NAMALWA (cell line): ENCODE measurements at places on chromosomes 13 and 19.

GRCh38 chr13:30799356-30799824 is 64.0 kb downstream of the ALOX5AP start:
- DNase-seq, result no peak

- DNase-seq, result no peak
Measured at GRCh38 chr13:21001471-21001870, 59.9 kb downstream of the LATS2 start.

DNA sequence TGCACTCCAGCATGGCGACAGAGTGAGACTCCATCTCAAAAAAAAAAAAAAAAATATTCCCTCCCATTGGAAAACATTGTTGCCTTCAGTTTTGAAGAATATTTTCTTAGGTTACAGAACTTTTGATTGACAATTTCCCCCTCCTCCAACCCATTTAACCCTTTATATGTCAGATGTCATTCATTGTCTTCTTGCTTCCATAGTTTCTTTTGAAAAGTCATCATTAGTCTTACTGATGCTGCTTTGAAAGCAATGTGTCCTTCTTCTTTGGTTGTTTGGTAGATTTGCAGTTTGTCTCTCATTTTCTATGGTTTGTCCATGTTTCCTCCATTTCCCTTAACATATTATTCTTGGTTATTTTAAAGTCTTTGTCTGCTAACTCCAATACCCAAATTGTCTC is 25.4 kb downstream of the ZNF558 start:
- no peak for DNase-seq

- no peak for DNase-seq
Measured at GRCh38 chr19:51025809-51026553, 435 bp downstream of the KLK11 start.

DNA sequence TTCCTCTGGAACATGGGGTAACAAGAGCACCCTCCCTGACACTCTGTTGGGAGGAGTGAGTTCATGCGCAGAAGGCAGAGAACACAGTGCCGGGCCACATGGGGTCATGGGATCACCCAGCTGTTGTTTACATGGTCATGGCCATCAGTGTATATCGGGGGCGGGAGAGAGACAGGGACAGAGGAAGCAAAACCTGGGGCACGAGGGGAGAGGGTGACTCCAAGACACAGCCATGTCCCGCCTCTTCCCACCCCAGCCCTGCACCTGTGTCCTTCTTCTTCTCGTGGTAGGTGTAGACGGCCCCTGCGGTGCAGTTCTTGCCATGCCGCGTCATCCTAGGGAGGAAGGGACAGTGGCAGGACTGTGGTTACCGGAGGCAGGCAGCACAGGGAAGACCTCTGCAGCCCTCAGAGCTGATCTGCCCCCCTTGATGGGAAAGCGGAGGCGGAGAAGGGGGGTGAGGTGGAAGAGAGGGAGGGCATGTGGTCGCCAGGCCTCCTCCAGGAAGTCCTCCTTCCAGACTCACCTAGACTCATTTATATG is 19.9 kb downstream of the NOSIP start:
- no peak for DNase-seq

DNA sequence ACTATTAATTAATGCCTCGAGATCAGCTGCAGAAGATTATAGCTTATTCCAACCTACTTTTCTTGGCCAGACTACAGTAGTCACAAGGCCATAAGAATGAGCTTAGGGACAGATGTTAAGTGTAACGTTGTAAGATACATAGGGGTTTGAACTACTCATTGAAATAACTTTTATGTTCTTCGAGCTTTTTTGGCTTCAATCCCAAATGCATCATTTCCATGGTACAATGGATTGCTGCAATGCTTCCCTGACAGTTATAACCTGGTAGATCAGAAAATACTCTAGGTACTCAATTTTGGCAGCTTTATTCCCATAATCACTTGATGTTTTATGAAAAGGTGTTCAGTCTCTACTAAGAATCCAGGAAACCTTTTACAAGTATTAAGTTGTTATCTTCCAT is 2216.7 kb upstream of the PCDH20 start:
- no peak for DNase-seq

DNA sequence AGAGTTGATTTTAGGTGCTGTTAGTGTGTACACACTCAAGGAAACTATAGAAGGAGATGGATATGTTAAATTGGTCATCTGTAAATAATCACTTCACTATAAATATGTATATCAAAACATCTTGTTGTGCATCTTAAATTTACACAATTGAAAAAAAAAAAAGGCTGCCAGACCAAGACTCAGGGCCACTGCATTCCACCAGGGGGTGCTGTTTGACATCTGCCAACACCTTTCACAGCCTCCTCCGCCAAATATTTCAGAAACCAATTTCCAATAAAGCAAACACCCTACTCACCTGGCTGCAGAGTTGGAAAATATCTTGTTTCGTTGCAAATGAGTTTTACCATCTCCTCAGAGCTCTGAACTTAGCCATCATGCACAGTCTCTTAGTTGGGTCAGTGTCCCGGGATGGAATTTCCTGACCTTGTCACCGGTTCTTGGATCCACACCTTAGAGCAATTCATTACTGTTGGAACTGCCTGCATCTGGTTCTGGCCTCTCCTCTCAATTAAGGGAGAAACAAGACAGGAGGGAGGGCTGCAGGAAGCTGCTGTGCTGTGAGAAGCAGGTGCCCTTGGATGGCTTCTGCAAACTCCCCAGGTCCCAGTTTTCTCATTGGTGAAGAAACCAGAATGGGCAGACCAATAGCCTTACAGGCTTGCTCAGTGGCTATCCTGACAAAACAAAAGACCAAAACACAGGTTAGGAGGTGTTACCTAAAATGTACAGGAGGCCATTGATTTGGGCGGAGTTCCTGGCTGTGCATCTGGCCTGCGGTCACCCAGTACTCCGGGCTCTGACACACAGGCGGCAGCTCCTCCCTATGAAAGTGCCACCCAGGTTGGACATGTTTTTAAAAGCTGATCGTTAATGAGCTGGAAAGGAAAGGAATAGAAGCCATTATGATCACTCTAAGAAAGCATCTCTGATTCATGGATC is 746.6 kb downstream of the UQCRFS1 start:
- DNase-seq, result peak; percentile 82

GRCh38 chr19:17234911-17235299 is 8.9 kb downstream of the OCEL1 start:
- peak; percentile 66 for DNase-seq

- DNase-seq, result no peak
Measured at GRCh38 chr13:112747256-112747655, 57.4 kb downstream of the ATP11A start.

- peak; percentile 95 for DNase-seq
Measured at GRCh38 chr13:113584205-113584869, at the start of gene TFDP1. Gene TFDP1, plus strand, starts transcription at chr13:113584753. Its CDS starts 1,085 bp downstream, at chr13:113585838.

DNA sequence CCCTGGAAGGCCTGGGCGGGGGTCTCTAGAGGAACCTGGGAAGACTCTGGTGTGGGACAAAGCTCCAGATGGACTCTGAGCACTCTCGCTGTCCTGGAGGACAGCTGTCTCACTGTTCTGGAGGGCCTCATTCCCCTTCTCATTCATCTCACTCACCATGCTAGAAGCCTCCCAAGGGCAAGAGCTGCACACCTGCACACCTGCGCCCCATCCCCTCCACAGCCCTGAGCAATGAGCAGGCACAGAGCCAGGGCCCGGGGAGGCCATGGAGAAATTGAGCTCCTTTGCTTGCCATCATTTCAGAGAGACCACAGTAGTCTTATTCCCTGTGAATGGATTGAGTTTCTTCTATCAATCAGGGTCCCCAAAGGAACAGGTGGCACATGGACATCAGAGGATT is 1168.5 kb downstream of the UQCRFS1 start:
- DNase-seq, result no peak

DNA sequence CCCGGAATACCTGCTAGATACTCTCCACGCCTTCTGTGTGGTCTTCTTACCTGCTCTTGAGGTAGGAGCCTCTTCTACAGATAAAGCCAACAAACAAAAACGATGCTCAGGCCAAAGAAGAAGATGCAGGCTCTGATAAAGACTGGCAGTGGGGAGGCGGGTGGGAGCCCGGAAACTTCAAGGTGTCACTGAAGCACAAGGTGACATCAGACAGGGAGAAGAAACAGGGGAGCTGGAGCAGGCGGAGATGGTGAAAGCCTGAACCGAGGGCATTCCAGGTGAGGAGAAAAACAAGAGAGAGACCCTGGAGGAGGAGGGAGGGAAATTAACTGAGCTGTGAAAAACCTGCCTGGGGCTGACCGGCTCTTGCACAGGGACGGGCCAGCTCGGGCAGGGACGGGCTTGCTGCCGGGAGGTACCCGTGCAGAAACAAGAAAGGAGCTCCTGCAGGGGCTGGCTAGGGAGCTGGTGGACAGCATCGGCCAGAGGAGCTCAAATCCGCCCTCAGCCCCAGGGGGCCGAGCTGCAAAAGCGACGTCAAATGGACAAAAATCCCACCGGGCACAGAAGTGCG is 19.0 kb downstream of the GNG7 start:
- DNase-seq, result no peak

GRCh38 chr13:76813000-76813691 is 73.1 kb downstream of the KCTD12 start:
- DNase-seq, result no peak

DNA sequence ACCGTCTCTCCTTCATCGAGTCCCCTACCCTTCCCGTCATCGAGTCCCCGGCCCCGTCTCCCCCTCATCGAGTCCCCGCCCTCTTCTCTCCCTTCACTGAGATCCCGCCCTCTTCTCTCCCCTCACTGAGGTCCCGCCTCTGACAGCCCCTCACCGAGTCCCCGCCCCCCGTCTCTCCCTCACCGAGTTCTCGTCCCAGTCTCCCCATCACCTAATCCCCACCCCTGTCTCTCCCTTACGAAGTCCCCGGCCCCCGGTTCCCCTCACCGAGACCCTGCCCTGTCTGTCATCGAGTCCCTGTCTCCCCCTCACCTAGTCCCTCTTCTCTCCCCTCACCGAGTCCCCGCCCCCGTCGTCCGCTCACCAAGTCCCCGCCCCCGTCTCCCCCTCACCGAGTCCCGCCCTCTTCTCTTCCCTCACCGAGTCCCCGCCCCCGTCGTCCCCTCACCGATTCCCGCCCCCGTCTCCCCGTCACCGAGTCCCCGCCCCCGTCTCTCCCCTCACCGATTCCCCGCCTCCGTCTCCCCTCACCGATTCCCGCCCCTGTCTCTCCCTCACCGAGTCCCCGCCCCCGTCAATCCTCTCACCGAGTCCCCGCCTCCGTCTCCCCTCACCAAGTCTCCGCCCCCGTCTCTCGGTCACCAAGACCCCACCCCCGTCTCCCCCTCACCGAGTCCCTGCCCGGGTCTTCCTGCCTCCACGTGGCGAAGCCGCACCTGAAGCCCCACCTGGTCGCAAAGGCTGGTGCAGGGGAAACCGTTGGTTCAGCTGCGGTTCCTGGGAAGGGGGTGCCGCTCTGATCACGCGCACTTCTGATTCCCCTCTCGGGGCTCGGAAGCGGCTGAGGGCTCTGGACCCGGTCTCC is 23.9 kb upstream of the ZNF846 start:
- DNase-seq, result peak; percentile 91

GRCh38 chr13:98429081-98429480 is 147.8 kb downstream of the STK24 start:
- no peak for DNase-seq

- DNase-seq, result no peak
Measured at GRCh38 chr13:42575938-42576337, 2.0 kb downstream of the TNFSF11 start.

DNA sequence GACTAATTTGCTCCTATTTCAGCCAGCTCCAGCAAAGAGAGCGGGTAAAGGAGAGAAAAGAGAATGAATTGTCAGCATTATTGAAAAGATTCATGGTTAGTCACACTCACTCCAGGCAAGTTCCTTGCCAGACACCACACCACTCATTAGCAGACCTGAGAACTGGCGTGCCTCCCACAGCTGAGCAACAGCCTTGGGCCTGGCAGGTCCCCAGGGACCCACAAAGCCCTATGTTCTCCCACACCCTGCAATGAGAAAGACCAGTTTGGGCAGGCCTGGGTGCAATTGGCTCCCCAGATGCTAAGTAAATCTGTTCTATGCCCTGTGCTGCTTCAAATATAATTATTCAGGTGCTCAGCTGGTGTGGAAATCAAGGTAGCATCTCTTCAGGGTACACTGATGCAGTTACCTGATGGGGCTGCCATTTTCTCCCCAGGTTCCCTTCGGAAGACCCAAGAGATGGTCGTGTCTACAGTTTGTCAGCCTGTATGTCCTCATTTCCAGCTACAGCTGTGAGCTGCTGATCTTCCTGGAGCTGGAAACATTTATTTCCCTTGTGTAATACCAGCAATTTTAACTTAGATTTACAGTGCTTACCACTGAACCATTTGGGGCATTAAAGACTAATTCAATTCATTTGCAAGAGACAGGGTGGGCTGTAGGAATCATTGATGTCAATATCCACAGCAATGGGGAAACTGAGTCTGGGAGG is 405.0 kb downstream of the COG6 start:
- DNase-seq, result peak; percentile 73

DNA sequence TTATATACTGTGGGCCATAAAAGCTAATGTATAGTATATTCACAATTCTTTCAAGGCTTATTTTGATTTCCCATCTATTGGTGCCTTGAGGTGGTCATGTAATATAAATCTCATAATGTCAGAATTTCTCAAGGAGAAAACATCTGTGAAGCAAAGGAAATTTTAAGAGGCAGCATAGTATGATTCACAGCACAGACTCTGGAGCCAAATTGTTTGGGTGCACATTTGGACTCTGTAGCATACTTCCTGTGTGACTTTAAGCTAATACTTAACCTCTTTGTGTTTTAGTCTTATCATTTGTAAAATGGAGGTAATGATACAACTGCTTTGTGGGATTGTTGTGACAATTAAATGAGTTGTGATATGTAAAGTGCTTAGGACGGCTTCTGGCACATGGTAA is 67.6 kb downstream of the PIBF1 start:
- no peak for DNase-seq
